ENCODE measurements at places on chromosomes 2 and 18.

DNA sequence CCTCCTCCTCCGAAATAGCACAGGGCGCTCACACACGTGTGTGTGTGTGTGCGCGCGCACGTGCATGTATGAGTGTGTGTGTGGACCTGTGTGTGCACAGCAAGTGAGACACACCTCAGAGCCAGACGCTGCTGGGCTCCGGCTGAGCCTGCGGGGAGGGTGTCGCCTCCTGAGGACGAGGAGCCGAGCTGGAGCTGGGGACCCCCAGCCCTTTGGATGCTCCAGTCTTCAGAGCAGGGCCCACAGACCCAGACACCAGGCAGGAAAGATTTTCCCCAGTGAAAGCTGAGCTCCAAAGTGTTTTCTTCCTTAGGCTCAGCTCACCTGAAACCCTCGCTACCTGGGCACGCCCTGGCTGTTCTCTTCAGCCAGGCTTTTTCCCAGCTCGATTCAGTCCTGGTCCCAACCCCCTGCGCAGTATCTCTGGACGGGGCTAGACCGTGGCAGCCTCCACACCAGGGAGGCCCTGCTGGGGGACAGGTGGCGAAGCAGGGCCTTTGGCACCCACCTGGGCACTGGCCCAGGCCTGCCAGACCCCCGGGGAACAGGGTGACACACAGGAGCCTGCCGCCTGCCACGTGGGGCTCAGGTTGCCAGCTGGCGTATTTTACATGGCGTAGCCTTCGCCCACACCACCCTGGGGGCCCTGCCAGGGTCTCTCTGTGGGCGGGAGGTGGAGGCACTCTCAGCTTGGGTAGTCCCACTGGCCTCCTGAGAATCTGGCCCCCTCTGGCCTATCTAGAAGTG, 36.2 kb downstream of the PDIA6 start:
- no peak for DNase-seq

GRCh38 chr2:176181551-176181950, 6.9 kb upstream of the HOXD1 start:
- DNase-seq: no peak

DNA sequence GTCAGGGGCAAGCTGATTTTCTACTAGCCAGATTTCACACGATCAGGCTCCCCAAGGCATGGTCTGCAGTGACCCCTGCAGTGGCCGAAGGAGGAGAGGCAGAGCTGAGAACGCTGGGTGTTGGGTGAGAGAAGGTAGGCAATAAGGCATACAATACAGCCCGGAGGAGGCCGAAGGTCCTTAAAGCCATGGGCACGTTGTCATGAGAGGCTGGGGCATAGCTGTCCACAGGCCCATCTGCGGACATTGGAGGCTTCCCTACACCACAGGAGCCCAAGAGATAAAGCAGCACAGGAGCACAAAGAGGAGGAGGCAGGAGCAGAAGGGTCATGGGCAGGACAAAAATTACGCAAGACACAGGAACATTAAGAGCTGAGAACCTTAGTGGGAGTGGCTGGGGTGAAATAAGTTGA, 16.7 kb upstream of the BZW1 start:
- DNase-seq: no peak

DNA sequence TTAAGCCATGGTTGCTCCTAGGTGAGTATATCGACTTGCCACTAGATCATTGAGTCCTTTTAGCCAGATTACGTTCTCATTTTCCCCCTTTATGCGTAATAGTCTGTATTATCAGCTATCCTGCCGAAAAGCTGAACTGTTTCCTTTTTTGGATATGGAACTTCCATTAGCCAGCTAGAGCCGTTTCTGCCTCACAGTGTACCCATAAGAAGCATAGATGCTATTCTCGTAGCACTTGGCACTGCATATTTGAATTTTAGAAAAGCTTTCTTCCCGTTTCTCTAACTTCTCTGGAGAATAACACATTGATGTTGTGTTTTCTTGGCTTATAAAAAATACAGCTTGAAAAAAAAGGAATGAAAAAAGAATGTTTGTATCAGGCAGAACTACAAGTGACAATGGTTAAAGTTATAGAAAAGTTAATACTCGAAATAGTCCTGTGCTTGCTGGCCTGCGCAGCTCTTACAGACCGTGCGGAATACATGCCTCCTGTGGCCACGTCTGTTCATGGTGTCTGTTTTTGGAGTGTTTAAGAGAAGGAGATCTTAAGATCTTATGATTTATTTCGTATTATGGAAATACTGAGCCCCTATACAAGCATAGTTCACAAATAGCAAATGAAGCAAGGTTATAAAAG, 710 bp downstream of the DUSP19 start:
- no peak for DNase-seq

DNA sequence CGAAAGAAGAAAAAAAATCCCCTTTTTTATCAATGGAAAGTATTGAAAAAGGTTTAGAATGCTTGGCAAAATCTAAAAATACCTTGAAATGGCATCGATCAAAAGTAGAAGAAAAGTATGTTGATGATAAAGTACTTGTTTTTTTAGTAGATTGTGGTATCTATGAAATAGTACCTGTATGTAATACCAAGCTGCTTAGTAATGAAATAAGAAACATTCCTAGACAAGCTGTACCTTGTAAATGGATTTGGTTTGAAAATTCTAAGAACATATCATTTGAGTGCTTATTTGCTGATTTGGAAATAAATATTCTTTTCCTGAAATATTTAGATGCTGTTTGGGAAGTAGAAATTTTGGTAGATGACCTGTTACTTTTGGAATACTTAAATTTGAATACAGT, 18.4 kb downstream of the TDRD15 start:
- DNase-seq: no peak

- no peak for DNase-seq
Observed at GRCh38 chr2:80354858-80355257, 50.3 kb upstream of the LRRTM1 start.

DNA sequence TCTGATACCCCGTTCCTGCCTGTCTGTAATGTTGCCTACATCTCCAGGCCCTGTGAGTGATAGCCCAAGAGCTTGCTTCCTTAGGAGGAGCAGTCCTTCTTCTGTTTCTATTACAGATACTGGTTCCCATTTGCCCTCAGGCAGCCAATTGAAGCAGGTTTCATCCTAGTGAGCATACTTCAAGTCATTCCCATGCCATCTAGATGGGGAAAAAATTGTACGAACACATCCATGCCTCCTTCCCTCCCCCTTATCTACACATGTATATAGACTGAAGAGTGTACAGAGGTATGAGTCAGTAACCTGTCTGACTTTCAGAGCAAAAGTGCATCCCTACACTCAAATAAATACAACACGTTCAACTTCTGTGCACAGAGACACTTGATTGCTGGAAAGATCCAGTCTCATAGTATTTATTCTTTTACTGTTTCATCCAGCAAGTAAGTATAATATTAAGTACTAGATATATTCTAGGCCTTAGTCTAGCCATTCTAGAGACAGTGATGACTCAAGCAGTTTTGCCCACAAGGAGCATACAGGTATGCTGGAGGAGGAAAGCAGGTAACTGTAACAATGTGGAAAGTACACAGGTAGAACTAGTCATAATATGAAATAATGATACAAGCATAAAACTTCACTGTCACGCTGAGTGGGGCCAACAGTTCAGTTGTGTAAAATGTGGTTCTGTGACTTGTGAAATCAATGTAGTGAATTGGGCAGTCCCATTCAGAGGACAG, 153.4 kb downstream of the MGAT5 start:
- DNase-seq: no peak

DNA sequence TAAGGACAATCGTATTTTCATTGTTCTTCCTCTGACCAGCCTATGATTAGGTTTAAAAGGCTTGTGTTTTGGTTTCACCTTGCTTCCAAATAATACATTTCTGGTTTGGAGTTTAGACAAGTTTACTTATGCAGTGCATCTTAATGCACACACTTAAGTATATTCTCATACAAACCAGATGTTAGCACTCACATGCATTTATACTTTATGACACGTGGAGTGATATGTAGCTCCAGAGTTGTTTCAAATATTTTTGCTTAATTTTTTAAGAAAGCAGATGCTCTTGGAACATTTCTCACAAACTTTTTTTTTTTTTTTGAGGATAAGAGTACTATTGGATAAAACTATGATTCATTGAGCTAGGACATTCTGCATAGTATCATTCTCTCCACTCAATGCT, 109.9 kb downstream of the PDE1A start:
- no peak for DNase-seq

Data from hippocampal formation (tissue), 2 donors.